Stimulated activated CD4-positive, alpha-beta T cell treated with anti-CD3 and anti-CD28 coated beads, TNF-alpha, amount 100 ng/mL, for 1 hour (primary cell): ENCODE measurements at places on chromosomes 12 and 14.

- DNase-seq = no peak
Measured at GRCh38 chr14:96195441-96196081, 9.1 kb upstream of the BDKRB2 start.

GRCh38 chr12:100564090-100564489 lies 9.4 kb upstream of the GAS2L3 start:
- no peak for DNase-seq

DNA sequence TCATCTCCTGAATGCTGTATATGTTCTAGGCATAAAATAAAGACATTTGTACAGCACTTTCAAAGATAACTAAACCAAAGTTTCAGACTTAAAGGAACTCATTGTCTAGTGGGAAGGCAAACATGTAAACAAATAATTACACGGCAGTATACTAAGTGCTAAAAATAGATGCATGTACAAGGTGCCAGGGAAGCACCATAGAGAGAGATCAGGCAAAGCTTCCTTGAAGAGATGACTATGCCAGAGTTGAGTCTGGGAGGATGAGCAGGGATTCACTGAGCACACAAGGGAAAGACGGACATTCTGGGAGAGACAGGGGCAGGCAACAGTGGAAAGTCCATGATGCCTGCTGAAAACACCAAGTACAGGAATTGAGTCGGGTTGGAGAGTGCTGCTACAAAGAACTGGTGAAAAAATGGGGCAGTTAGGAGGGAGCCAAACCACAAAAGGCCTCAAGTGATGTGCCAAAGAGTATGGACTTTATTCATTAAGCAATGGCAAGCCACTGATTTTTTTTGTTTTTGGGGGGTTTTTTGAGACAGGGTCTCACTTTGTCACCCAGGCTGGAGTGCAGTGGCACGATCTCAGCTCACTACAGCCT lies 26.8 kb downstream of the ANKS1B start:
- no peak for DNase-seq

- no peak for DNase-seq
Measured at GRCh38 chr14:98542316-98542715, 729.7 kb downstream of the BCL11B start.

- no peak for DNase-seq
Measured at GRCh38 chr12:13702381-13702780, 279.0 kb downstream of the GRIN2B start.

DNA sequence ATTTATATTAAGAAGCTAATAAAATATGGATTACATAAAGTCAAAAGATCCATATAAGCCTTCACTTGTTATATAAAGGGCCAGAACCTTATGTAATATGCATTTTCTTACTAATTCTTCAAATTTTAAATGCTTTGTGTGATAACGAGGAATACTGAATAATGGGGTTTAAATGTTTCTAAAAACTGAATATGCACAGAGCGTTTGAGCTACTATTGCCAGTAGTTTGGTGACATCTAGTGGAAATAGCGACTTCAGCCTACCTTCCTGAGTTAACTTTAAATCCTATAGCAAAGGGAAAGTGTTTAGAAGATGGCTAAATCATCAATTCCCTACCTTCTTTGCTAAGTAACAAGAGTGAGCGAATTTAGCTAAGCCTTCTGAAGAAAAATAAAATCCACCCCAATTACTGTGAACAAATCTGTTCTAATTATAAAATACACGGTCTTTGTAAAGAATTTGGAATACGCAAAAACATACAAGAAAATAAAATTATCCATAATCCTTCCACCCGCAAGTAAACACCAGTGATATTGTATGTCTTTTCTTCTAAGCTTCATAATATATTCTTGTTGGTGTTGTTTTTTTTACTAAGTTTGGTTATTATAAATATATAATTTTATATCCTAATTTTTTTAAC lies 115.5 kb upstream of the G2E3 start:
- no peak for DNase-seq

- DNase-seq = no peak
Measured at GRCh38 chr12:68043435-68043834, 54.2 kb downstream of the IFNG-AS1 start.

GRCh38 chr12:5489760-5490406 lies 58.0 kb downstream of the NTF3 start:
- DNase-seq = no peak

- no peak for DNase-seq
Measured at GRCh38 chr14:88025313-88025712, 20.4 kb downstream of the GPR65 start.

DNA sequence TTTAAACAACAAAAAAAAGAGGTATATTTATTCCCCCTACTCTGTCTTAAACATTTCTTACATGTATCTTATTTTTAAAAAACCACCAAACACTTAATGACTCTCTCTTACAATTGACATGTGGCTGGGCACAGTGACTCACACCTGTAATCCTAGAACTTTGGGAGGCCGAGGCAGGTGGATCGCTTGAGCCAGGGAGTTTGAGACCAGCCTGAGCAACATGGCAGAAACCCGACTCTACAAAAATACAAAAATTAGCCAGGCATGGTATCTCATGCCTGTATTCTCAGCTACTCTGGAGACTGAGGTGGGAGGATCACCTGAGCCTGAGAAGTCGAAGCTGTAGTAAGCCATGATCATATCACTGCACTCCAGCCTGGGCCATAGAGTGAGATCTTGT lies 16.0 kb downstream of the SLC41A2 start:
- no peak for DNase-seq

DNA sequence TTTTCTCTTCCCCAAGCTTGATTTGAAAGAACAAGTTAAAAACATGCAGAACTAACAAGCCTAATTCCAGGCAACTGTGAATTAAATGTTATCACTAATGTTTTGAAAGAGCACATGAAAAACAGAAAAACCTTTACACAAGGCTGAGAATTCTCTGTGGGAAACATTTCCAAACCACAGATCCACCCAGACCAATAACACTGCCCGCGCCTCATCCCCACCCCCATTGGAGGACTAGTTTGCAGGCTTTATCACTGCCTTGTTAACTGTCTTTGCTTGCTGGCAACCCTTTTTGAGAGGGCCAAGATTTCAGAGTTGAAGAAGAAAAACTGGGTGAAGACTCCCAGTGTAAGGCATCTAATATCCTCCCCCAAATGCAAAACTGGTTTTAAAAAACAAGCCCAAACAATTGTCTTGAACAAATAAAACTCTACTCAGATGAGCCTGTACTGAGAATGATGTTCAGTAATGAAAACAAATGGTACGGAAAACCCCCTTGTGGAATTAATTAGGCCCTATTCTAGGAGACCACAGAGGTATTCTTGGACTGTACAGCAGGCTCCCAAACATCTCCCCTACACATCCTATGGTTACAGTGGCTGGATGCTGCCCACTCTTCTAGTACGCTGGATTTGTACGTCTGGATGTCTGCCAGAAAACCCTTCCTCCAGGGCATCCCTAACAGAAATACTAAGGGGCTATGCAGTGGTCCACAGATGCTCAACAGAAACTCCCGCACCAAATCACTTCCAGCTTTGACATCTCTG lies 5.8 kb downstream of the MAX start:
- no peak for DNase-seq

GRCh38 chr12:45890276-45890675 lies 100.1 kb downstream of the SCAF11 start:
- DNase-seq = no peak

- no peak for DNase-seq
Measured at GRCh38 chr14:66403183-66403582, 83.0 kb upstream of the CCDC196 start.

- DNase-seq = no peak
Measured at GRCh38 chr12:104485651-104486362, 29.1 kb downstream of the CHST11 start.

DNA sequence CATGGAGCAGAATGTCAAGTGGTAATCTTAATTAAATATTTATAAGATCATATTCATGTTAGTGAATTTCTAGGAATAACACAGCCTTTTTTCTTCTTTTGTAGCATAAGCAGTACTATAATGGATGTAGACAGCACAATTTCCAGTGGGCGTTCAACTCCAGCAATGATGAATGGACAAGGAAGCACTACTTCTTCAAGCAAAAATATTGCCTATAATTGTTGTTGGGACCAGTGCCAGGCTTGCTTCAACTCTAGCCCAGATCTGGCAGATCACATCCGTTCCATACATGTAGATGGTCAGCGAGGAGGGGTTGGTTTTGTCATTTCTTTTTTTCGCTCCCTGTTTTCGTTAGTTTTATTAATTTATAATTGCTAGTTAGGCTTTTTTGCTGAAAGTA lies 23.1 kb downstream of the AEBP2 start:
- no peak for DNase-seq
